ENCODE measurements at places on chromosomes 5 and 9.

DNA sequence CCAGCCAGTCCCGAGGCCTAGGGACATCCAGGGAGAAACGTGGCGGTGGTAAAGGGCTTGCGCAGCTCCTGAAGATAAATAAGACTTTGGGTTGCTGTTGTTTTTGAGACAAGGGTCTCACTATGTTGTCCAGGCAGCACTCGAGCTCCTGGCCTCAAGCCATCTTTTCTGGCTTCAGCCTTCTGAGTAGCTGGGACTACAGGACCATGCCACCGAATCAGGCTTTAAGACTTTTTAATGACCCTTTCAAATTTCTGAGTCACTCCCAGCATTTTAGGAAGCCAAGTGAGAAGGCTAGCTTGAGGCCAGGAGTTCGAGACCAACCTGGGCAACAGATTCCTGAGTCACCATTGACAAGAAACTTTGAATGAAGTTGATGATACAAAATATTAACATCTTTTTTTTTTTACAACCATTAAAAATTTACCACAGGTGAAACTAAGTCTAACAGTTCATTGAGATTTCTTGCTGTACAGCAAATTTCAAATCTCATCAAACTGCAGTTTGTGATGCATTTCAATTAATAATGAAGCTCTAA, 817 bp upstream of the GNE start:
- peak; percentile 42 for DNase-seq

- DNase-seq = peak; percentile 0
Measured at GRCh38 chr9:26520141-26520540, 372.5 kb downstream of the CAAP1 start.

GRCh38 chr5:134577796-134578577, 52.5 kb downstream of the JADE2 start:
- peak; percentile 92 for DNase-seq

GRCh38 chr5:100595152-100595811, 60.1 kb downstream of the FAM174A start:
- DNase-seq = no peak

GRCh38 chr5:71522151-71522550, 65.0 kb upstream of the MCCC2 start:
- no peak for DNase-seq

DNA sequence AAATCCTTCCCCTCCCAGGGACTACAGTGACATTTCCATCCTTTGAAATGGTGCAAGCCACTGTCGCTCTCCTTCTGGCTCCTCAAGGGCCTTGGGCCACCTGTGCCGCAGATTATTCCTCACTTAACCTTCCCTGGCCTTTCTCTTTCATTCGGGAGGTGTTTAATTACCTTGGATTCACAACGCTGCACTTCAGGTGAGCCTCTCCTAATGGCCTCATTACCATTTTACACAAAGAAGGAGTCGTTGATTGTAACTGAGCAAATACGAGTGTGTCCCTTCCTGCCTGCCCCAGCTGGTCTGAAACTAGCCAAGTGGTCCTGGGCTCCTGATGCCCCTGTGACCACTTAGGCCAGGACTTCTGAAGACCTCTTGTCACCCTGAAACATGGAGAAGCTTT, 205.0 kb downstream of the CRB2 start:
- DNase-seq = no peak

GRCh38 chr5:132629230-132629944, 28.6 kb upstream of the IL13 start:
- no peak for DNase-seq

GRCh38 chr5:134000696-134001453, 3.9 kb downstream of the VDAC1 start:
- DNase-seq = no peak

DNA sequence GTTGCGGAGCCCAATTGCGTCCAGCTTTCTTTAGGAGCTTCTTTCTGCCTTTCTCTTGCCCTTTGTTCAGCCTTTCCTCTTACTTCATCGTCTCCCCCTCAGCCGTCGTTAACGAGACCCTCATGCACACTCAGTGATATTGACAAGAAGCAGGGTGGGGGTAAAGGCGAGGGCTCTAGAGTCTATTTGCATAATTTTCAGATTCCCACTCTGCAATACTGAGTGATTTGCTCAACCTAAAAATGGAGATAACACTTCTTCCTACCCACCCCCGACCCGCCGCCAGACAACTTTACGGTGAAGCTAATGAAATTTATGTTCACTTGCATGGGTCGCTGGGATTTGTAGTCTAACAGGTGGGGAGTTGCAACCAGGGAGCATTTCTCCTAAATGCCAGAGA, 1.3 kb upstream of the TBC1D2 start:
- DNase-seq = peak; percentile 72

- DNase-seq = peak; percentile 84
Measured at GRCh38 chr5:28766565-28767158, 1728.3 kb upstream of the CDH9 start.

DNA sequence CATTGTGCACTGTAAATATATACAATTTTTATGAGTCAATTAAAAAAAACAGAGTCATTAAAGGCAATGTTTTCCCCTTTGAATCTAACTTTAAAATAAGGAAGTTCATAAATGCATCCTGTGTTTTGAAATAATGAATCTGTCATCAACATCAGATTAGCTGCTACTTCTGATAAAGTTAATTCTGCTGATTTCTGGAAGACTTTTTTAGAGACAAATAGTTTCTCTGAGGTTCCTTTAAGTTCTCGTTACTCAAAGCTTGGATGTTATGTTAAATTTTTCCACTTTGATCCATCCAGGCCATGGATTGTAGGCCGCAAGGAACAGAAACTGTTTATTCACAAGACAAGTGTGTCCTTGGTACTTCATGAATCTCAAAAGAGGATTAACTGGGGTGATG, 115.5 kb downstream of the CARTPT start:
- no peak for DNase-seq

DNA sequence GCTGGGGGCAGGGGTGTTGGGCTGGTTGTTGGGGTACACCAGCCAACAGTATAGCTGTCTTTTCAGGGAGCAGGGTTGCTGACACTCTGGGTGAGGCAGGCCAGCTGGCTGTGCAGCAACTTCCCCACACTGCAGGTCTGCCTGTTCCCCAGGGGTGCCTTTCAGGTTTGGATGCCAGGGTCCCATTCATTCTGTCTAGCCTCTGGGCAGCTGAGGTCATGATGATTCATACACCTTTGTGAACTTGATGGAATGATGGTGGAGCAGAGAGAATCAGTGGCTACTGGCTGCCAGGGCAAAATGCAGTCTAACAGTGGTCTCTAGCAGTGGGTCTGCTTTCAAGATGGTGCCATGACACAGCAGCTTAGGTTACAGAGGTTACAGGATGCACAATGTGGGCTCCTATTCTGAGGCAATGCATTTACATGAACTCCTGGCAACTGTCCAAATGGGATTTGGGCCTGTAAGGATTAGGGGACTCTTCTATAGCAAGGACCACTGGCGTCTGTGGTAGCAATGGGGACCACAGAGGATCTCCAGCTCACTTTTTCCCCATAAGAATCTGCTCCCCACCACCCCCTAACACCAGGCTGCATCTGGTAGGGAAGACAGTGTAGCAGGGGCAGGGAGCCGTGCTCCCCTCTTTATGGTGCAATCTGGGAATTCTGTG, 103.7 kb downstream of the FEM1C start:
- no peak for DNase-seq

GRCh38 chr5:159331093-159331973, 1.0 kb upstream of the IL12B start:
- DNase-seq = peak; percentile 86

DNA sequence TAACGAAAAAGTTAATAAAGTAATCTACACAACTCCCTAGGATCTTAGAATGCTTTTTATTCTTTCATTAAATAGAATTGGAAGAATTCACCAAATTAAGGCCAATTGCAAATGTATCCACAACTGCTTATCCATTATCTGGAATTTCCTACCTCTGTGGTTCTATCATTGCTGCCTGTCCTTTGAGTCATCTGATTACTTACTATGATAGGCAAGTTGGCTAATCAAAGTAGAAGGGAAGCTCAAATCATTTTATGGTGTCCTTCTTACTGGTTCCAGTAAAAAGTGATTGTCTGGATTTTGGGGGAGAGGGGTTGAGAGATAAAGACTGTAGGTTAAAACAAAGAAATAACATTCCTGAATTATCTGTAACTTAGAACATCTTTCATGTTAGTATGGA, 161.4 kb upstream of the GNA14 start:
- no peak for DNase-seq

GRCh38 chr9:16482764-16483163, 387.7 kb downstream of the BNC2 start:
- DNase-seq = no peak

DNA sequence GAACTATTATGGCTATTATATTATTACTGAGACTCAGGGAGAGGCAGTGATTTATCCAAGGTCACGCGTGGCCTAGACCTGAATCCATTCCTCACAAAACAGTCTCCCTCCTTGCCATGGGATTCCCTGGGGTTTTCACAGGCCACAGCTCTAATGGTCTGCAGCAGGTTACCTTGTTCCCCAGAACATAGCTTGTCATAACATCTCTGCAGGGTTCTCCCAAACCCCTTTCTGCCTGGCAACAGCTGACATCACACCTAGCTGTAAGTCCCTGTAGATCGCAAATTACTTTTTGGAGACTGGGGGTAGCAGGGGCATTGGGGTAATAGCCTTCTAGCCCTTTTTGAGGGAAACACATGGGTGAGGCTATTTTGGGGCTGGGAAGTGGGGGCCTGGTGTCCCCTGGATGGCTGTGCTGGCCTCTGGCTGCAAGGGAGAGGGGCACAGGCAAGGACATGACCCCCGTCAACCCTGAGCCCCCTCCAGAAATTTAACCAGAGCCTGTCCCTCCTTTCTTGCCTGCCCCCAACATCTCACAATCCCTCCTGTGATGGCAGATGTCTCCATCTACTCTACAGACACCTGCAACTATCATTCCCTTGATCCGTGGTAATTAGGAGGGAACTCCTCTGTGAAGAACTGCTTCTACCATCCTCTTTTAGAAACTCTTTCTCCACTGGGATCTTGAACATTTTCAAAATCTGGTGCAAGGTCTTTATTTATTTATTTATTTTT, 1.3 kb downstream of the CD74 start:
- DNase-seq = peak; percentile 95

GRCh38 chr5:76805821-76806505, 12.9 kb upstream of the F2RL1 start:
- no peak for DNase-seq

GRCh38 chr9:78021697-78022096, 9.9 kb downstream of the GNAQ start:
- no peak for DNase-seq

GRCh38 chr9:78150312-78150982, 85.4 kb upstream of the CEP78 start:
- no peak for DNase-seq

DNA sequence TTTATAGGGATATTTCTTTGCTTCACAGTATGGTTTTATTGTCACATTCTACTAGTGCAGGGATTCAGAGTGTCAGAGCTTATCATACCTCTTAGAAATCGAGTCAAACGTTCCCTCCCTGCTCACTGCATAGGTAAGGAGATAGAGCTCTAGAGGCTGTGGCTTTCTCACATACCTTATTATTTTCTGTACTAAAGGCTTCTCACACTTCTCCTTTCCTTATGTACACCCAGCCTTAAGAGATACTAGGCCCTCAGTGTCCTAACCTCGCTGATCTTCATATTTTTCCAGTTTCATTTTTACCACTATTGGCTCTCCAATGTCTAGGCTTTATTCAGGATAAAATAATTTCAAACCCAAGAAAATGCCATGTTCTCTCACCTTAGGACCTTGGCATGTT, 297.3 kb upstream of the RIOK2 start:
- no peak for DNase-seq

DNA sequence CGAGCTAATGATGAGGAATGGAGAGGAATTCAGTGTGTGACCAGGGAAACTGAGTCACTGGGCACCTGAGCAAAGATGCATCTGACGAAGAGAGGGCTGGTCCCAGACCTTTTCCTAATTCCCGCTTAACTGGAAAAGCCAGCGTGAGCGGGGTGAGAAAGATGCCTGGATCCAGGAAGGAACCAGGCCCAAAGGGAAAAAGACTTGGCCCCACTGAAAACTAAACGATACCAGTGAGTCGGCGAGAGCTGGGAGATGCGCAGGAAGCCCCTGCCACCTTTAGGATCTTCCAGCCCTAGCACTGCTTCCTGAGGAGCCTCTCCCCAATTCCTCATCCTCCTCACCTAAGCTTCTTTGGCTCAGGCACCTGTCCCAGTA, 499 bp upstream of the FCHSD1 start:
- no peak for DNase-seq
